ENCODE measurements at places on chromosomes 6 and 20. TPM values are rescaled to one million over a fixed set of nuclear protein-coding genes. Genes with fewer than 3 reads are reported as not detected.

The AK9 gene
- total RNA-seq: 5.8 TPM

The BNIP5 gene
- total RNA-seq: 0.10 TPM

The SIRPA gene
- 16.4 TPM for total RNA-seq

The TPBG gene
- total RNA-seq: 12.8 TPM

The COL10A1 gene
- 0.10 TPM for total RNA-seq

The PGC gene
- total RNA-seq: not detected

The ESR1 gene
- 2.2 TPM for total RNA-seq

The TFAP2B gene
- 2.8 TPM for total RNA-seq

The OXT gene
- total RNA-seq: not detected

The CALHM4 gene
- 0.79 TPM for total RNA-seq

The SCRT2 gene
- total RNA-seq: not detected

The LAMA4 gene
- 249 TPM for total RNA-seq

The PRR18 gene
- total RNA-seq: 0.20 TPM

The TREML2 gene
- 0.39 TPM for total RNA-seq

The EYA4 gene
- total RNA-seq: 5.7 TPM

The SEMG1 gene
- not detected for total RNA-seq

The DEFB110 gene
- total RNA-seq: not detected

The HRH3 gene
- total RNA-seq: 0.10 TPM

The ZNF133 gene
- total RNA-seq: 20.4 TPM

The DLK2 gene
- total RNA-seq: 2.7 TPM

The SLC22A7 gene
- total RNA-seq: not detected

The EMILIN3 gene
- 18.4 TPM for total RNA-seq

The ETV7 gene
- total RNA-seq: 0.49 TPM

The STAU1 gene
- 41.2 TPM for total RNA-seq

The FOXS1 gene
- total RNA-seq: 1.4 TPM

The CEP250 gene
- total RNA-seq: 23.1 TPM

The GJA1 gene
- 431 TPM for total RNA-seq

The PAX1 gene
- 1.2 TPM for total RNA-seq

The HLA-DOA gene
- 2.3 TPM for total RNA-seq

The WFDC5 gene
- total RNA-seq: 5.2 TPM

The FAM184A gene
- total RNA-seq: 3.7 TPM

The ADIG gene
- total RNA-seq: not detected

The MYLIP gene
- total RNA-seq: 59.2 TPM

The MAP3K4 gene
- total RNA-seq: 45.6 TPM

The CFAP206 gene
- 0.49 TPM for total RNA-seq

The CTCFL gene
- 0.10 TPM for total RNA-seq

The GINS1 gene
- total RNA-seq: 7.3 TPM

The CBLN4 gene
- 0.10 TPM for total RNA-seq

The CLVS2 gene
- total RNA-seq: 0.10 TPM

The ZBTB12 gene
- 3.9 TPM for total RNA-seq

The TOX2 gene
- total RNA-seq: 0.89 TPM

The MDFI gene
- total RNA-seq: 33.7 TPM

The GRIK2 gene
- 3.7 TPM for total RNA-seq

The TSPO2 gene
- total RNA-seq: 0.79 TPM

All from skin of body (tissue), 3 donors.